SK-N-SH treated with all-trans-retinoic acid at 6 μM for 48 hours (cell line): ENCODE measurements at places on chromosomes 1 and 21.

- ATAC-seq = peak; percentile 69
Observed at GRCh38 chr1:84078108-84078841, 65.8 kb upstream of the PRKACB start.

DNA sequence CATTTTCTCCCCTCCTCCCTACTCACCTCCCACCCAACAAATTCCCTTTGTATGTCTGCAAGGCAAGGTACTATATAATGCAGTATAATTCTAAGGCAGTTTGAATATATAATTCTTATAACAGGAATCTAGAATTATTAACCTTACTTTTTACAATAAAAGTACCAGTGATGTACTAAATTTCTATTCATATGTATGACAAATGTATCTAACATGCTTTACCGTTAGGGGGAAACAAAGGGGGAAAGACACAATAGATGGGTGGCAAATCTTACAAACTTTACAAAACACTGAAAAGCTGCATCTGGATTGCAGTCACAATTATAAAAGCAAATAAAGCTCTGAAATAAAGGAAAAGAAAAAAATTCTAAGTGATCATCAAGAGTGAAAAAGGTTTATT, 2.3 kb downstream of the PIK3R3 start:
- ATAC-seq = no peak

DNA sequence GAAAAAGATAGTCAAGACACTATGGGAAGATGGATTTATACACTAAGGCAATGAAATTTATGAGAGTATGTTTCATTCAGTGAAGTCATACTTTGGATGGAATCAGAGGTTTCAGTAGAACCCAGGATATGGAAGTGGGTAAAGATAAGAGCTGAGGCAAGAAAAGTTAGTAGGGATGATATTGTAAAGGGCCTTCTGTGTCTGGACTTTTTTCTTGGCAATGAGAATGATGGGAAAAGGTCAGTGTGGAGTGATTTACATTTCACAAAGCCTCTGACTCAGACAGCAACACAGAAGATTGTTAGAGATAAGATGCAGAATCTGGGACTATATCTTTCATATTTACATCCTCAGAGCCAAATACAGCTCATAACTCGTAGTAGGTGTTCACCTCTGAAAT, 32.1 kb downstream of the SH3BGR start:
- ATAC-seq = peak; percentile 72

DNA sequence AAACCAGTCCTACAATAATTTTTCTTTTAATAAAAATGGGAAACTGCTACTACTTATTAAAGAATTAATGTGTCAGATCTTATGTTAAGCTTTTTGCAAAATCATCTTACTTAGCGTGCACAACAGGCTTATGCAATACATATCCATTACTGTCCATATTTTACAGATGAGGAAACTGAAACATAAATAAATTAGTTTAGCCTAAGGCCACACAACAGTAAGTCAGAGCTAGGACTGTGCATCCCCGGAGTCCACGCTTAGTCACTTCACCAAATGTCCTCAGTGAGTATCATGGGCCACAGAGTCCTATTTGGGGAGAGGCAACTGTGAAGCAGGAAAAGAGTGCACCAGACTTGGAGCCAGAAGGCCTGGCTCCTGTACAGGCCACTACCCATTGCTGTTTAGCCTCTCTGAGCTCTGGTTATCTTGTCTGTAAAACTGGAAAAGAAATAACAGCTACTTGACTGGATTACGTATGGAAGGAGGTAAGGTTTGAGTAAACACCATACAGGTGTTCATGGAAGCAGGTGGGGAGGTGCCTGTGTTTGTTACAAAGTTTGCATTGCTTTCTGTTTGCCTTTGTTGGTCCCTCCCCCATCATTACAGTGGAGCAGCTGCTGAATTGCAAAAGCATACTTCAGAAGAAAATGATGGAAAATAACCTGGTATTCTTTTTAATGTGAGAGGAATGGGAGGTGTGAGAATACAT, 192.8 kb downstream of the FCRL5 start:
- no peak for ATAC-seq

DNA sequence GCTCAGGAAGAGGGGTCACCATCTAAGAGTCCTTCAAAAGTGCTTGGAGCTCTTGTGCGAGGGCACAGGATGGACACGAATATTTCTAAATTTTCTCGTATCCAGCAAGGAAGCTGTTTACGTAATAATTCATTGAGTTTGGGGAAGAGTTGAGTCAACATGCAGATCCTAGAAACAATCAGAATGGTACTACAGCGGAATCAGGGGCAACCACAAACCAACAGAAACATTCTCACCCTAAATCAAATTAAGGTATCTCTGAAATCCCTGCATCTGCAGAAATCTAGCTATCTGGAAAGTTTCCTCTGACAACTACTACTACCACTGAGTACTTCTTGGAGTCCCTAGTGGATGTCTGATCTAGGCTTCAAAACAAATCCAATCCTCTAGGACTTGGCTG, 352.4 kb downstream of the LTN1 start:
- ATAC-seq = no peak

GRCh38 chr1:221201773-221202172, 322.5 kb downstream of the HLX start:
- no peak for ATAC-seq

DNA sequence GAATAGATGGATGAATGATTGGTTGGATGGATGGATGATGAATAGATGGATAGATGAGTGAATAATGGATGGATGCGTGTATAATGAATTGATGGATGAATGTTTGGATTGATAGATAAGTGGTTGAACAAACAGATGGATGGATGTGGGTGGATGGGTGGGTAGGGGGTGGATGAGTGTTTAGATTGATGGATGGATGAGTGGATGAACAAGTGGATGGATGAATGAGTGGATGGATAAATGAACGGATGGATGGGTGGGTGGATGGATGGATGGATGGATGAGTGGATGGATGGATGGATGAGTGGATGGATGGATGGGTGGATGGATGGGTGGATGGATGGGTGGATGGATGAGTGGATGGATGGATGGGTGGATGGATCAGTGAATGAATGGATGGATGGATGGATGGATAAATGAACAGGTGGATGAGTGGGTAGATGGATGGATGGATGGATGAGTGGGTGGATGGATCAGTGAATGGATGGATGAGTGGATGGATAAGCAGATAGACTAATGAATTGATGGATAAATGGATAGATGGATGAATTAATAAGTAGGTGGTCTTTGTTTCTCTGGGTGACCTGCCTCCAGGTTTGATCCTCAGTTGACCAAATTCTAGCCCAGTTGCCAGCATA, 64.3 kb downstream of the SPSB1 start:
- no peak for ATAC-seq

DNA sequence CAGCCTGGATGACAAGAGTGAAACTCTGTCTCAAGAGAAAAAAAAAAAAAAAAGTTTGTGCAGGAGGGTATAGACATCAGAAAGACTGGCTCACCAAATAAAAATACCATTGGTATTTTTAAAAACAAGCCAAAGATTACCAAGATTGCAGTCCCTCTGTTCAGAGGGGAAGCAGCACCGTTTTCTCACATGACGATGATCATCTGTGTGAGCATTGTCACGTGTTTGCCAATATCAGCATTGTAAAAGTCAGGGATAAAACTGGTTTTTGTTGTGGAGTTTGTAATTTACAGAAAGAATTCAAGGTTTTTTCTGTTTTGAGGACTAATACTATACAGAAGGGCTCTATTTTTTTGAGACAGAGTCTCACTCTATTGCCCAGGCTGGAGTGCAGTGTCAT, 26.5 kb downstream of the ZNF362 start:
- no peak for ATAC-seq

DNA sequence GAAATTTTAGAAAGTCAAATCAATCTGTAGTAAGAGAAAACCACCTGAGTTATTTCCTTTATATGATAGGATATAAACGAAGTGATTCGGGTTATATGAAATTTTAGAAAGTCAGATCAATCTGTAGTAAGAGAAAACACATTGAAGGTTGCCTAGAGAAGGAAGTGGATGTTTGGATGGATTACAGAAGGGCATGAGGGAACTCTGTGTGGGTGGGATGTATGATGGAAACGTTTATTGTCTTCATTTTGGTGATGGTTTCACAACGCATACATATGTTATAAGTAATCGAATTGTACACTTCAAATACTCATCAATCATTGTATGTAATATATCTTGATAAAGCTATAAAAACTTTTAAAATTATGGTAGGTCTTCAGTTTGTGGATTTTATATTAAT, 5.1 kb downstream of the CR1 start:
- no peak for ATAC-seq

GRCh38 chr1:117008656-117009055, 7.1 kb downstream of the CD101 start:
- ATAC-seq = no peak

GRCh38 chr1:231931846-231932454, 305.4 kb downstream of the DISC1 start:
- no peak for ATAC-seq

DNA sequence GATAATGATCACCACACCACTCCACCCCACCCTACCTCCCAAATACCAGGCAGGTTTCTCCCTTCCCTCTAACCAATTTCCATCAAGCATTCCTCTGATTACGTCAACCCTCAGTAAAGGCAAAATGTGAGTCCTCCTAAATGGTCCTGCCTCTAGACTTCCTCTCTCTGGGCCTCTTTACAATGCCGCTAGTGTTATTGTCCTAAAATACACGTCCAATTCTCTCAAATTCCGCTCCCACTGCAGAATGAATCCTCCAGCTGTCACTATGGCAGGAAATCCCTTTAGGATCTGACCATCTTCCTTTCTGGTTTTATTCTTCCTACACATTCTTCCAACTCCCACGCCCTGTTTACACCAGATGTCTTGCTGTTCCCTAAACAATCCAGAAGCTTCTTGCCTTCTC, 68.7 kb downstream of the DEGS1 start:
- ATAC-seq = no peak

- peak; percentile 80 for ATAC-seq
Observed at GRCh38 chr1:43367026-43367903, 546 bp downstream of the ELOVL1 start.

DNA sequence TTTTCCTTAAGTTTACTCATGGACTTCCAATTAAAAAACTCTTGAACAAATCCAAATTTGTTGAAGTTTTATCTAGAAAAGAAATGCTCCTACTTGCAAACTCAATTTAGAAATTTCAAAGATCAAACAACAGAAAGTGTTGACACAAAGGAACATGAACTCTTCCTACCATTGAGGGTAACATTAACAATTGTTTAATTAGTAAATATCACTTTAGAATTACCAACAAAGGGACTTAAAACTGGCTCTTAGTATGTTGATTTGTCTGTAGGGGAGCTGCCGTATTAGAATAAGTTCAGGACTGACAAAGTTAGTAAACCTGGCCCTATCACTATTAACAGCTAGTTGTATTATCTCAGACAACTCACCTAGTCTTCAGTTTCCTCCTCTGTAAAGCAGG, 57.9 kb downstream of the CCDC18 start:
- no peak for ATAC-seq

DNA sequence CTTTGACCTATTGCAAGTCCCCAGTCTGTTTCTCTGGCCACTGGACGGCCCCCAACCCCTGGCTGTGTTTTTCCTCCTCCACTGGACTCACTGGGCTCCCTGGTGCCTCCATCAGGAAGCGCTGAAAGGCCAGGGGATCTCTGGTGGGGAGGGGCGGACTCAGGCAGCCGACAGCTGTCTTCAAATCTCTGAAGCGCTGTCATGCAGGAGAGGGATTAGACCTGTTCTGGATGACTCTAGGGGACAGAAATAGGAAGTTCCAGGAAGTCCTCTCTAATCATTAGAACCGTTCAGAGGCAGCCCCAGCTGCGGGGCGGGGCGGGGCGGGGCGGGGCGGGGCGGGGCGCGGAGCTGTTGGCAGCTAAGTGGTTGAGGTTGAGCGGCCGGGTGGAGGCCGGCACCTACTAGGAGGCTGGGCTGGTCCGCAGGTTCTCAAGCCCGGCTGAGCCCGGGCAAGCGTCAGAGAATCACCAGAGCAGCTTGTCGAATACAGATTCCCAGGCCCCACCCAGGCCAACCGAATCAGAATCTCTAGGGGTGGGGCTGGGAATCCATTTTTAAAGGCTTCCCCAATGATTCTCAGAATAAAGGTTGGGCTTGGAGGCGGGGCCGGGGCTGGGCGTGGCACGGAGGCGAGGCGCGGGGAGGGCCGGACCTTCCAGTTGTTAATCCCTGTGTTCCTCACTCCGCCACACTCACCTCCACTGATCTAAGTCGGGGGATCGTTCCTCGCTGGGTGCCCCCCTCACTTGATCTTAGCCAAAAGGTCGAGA, 11.4 kb upstream of the PHLDA3 start:
- no peak for ATAC-seq

DNA sequence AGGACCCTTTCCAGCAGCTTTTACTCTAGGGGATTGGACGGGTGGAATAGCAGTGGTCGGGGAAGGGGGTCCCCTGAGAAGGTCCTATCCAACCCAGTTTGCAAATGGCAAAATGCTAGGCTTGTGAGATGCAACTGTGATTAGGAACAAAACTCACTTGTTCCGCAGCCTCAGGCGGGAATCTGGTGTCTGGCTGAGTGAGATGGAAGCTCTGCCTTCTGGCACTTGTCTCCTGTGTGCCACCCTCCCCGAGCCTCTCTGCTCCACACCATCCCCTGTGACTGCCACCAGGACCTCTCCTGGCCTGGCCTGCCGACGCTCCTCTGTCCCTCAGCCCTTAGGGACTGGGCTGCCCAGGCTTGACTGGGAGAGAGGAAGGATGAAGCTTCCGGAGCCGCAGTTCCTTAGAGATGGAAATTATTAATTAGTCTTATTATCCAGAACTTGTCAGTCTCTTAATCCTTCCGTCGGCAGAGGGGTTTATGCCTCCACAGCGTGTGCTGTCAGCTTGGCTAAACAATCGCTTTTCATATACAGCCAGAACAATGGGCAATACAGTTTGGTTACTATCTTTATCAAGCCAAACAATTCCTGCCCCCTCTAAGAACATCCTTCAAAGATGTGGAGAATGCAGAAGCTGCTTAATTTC, 292.8 kb upstream of the VAMP3 start:
- ATAC-seq = peak; percentile 43; the same call in 2 of the 3 replicates

DNA sequence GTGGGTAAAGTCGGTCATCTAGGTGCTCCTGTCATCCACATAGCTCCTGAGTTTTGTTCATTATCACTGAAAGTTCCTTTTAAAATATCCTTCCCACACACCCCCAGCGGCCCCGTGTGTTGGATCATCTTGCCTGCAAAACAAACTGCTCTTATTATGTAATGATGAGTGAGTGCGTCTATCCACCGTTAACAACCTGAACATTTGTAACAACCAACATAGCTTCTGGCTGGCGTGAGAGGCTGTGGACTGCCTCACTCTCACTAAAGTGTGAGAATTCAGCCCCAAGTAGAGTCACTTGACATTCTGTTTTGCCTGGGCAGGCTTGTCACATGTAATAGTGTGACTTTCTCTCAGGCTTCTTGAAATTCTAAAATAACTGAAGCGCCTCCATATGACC, 14.5 kb upstream of the KCNA2 start:
- no peak for ATAC-seq
